Suppressor macrophage treated with lipopolysaccharide for 1 hour (primary cell): ENCODE measurements at places on chromosomes 7 and 10.
A peak's percentile ranks its signal among the peaks of the same experiment; 100 is the strongest.

- no peak for DNase-seq
These were observed 279.9 kb upstream of the SORCS1 start for GRCh38 chr10:107444443-107444842.

GRCh38 chr10:32317795-32318357 is 29.1 kb downstream of the EPC1 start:
- DNase-seq, result no peak

- no peak for DNase-seq
These were observed 366.4 kb downstream of the GALNT17 start for GRCh38 chr7:71498381-71498780.

DNA sequence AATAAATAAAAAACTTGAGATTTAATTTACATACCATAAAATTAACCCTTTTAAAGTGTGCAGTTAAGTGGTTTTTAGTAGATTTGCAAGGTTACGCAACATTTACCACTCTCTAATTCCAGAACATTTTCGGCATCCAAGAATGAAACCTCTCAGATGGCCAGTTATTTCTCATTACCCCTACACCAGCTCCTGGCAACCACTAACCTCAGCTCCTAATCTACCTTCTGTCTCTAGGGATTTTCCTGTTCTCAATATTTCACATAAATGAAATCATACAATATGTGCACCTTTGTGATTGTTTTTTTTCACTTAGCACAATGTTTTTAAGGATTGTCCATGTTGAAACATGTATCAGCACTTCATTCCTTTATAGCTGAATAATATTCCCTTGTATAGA is 45.1 kb downstream of the INPP5F start:
- no peak for DNase-seq

GRCh38 chr7:3055626-3056025 is 12.0 kb upstream of the CARD11 start:
- no peak for DNase-seq

- no peak for DNase-seq
These were observed 58.6 kb downstream of the LOXL4 start for GRCh38 chr10:98209441-98209840.

DNA sequence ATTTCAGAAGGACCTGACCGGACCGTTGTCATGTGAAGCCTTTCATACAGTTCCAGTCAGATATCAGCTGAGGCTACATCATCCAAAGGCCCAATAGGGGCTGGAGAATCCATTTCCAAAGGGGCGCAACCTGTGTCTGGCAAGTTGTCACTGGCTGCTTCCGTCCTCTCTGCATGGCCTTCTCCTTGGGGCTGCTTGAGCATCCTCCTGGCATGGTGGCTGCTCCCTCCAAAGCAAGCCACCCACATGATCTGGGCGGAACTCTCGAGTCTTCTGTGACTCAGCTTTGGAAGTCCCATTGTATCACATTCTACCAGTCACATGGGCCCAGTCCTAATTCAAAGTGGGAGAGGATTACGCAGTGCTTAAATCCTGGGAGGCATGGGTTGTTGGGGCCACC is 207.0 kb upstream of the SHH start:
- no peak for DNase-seq

GRCh38 chr10:65555192-65555591 is 1370.6 kb upstream of the LRRTM3 start:
- DNase-seq, result no peak

DNA sequence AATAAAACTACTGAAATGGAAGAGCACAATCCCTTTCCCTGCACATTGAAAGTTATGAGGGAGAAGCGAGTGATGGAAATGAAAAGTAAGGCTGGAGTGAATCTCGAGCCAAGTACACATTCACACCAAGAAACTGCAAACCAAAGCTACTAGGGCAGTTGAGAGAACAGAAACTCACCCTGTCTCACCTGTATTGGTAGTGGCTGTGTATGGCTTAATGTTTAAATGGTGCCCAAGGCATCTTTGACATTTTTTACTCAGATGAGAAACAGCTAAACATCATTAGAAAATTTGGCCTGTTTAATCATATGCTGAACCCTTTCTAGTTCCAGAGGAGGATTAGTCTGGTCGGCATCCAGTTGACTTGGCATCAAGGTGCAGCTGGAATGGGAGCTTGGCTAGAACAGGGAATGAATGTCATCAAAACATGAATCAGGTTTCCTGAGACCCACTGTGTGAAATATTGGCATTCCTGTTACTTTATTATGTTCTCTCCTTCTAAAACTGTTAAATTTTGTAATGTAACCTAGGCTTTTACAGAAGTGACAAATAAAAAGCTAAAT is 840.8 kb downstream of the GRM8 start:
- DNase-seq, result no peak

DNA sequence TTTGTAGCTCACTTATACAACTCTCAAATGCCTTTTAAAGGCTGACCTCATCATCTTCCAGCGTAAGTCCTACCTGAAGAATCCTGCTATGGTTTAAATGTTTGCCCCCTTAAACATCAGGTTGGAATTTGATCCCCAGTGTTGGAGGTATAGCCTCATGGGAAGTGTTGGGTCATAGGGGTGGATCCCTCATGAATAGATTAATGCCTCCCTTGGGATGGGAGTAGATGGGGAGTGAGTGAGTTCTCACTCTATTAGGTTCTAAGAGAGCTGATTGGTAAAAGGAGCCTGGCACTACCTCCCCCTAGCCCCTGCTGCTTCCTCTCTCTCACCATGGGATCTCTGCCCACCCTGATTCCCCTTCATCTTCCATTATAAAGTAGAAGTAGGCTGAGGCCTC is 285.6 kb downstream of the FZD1 start:
- DNase-seq, result no peak

GRCh38 chr10:130049987-130050386 is 60.6 kb downstream of the C10orf143 start:
- DNase-seq, result no peak

DNA sequence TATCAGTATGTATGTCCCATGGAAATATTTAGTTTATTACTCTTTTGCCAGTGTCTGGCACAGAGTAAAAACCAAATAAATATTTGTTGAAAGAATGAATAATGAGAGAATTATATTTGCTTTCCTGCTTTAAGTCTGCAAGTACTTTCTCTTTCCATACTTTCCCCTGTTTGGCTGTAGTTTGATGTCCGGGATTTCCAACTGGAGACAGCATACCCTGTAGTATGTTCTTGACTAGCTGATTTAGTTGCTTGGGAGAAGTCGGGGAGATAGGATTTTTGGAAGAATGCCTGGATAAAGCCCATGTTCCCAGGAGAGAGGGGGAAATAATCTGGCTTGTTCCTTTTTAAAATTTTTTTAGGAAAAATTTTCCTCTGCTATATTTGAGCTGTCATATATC is 516.1 kb downstream of the CCSER2 start:
- DNase-seq, result no peak

GRCh38 chr7:108347616-108348015 is 108.6 kb downstream of the NRCAM start:
- no peak for DNase-seq

DNA sequence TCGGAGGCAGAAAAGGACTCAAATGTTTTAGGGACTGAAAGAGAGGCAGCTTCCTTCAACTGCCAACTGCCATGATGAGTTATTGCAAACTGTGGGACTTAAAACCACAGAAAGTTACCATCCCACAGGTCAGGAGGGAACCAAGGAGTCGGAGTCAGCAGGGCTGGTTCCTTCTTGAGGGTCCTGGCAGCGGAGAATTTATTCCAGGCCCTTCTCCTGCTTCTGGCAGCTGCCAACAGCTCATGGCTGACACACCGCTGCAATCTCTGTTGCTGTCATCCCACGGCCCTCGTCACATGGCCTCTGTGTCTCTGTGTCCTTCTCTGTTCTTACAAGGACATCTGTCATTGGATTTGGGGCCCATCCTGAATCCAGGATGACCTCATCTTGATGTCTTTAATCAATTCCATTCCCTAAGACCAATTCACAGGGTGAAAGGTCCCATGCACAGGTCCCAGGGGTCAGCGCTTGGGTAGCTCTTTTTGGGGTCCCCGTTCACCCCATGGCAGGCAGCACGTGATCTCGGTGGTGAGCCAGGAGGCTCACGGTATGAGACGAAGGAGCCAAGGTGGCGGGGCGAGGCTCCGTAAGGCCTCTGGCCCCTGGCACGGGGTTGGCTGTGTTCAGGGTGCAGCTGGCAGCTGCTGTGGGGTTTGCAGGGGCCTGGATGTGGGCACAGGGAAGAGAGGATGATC is 27.4 kb upstream of the PSMG3 start:
- no peak for DNase-seq

- peak; percentile 13 for DNase-seq
These were observed 149.8 kb downstream of the DYNC1I1 start for GRCh38 chr7:95922191-95922590.

GRCh38 chr7:119963654-119964053 is 309.3 kb upstream of the KCND2 start:
- no peak for DNase-seq

DNA sequence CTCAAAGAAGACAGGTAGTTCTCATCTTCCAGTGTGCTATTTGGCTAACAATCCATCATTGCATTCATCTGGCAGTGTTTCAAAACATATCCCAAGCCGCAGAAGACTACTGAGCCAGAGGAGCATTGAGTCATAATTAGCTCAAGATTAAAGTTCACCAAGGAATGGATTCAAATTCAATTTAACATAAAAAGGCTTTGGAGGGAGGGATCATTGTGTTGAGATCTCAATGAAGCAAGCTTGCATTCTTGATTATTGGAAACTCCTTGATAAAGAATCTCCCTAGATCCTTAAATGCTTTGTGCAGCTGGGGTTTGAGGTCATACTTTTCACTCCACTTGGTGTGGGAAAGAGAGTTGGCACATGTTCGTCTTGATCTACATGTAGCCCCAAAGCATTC is 142.8 kb upstream of the SEMA3A start:
- DNase-seq, result no peak

GRCh38 chr7:86818903-86819302 is 175.2 kb downstream of the GRM3 start:
- no peak for DNase-seq

DNA sequence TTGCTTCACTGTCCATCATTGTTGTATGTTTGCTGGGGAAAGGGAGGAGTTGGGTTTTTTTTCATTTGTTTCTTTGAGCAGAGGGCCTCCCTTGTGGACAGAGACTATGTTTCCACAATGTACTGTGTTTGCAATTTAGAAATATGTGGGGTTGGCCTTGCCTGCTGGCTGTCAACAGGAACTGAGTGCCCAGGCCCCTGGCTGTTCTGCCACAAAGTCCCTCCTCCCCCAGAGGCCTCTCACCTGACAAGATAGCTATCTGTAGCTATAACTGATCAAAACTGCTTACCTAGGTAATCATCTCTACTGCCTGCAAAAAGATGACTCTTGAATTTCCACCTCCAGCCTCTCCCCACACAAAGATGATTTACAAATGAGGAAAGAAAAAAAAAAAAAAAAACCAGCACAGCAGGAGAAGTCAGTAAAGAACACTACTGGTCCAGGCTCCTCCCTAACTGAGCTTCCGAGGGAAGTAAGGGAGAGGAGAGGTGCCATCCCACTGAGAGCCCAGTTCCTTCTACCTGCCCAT is 121.8 kb downstream of the SGMS1 start:
- DNase-seq, result no peak

DNA sequence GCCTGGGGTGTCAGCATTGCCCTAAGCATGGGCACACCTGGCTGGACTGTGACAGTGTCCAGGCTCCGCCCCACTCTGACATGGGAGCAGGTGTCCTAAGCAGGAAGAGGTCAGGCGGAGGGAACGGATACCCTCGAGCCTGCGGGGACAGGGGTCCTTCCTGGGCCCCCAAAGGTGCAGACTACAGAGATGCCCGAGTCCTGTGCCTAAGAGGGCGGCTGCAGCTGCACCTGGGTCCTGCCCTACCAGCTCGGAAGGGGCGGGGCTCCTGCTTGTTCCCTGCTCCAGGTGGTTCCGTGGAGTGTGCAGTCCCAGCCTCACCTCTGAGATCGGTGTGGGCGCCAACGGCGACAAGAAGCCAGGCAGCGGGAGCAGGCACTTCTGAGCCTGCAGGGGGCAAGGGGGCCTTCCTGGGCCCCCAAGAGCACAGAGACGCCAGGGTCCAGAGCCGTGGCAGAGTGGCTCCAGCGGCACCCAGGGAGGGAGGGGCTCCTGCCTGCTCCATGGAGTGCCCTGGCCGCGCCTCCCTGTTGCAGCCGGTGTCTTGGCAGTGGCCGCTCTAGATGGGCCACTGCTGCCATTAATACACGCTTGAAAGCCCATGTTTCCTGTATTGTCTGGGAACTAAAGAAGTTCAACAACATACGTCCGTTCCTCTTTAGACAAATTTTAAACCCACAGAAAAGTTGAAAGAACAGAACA is 64.5 kb upstream of the CACNA2D1 start:
- no peak for DNase-seq

DNA sequence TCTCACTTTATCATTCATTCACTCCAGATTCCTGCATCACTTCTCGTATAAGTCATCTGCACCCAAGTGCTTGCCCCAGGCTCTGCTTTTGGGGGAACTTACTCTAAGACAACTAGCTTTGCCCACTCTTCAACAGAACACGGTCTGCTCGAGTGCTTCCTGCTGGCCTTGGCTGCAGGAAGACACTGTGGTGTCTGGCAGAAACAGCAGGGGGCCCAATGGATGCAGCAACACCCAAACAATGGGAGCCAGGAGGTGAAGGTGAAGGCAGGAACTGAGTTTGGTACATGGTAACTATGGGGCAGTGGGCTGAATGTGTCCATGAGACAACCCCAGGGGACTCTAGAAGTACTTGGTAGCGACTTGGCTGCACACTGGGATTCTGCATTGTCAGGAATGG is 344.0 kb downstream of the REEP3 start:
- DNase-seq, result no peak

DNA sequence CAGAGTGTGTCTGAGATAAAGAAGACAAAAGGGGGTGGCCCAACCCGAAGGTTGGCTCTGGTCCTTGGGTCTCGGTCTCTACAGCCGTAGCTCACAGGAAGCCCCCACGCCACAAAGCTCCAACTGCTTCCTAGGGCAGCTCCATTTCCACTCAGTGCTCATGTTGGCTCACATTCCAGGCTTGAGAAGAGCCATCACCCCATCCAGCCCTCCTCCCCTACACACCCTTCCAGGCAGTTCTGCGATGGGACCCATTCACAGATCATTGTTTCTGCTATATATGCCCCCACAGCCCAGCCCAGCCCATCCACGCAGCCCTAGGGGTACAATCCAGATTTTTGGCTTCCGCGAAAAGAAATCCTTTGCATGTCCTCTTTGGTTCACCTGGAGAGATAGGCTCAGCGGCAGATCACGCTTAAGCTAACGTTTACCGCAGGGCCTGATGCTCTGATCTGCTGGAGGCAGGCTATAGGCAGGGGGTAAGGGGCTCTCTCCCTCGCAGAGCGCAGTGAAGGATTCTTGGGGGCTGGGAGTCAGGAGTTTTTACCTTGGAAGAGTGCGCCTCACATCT is 6.2 kb upstream of the HOXA11 start:
- no peak for DNase-seq

DNA sequence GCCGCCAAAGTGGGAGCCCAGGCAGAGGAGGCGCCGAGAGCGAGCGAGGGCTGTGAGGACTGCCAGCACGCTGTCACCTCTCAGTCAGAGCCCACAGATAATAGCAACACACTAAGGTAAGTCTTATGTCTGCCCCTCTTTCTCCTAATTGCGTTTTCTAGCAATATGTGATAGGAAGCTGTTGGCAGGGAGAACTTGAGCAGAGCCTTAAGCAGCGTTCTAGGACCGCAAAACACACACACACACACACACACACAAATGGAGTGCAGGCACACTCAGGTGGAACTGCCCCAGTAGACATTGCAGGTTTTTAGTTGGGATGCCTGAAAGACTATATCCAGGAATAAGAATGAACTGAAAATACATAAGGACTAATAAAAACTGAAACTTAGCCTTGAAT is 1188.5 kb downstream of the NXPH1 start:
- no peak for DNase-seq
